GM04503 (cell line): ENCODE measurements at places on chromosomes 6 and 20.
A peak's percentile ranks its signal among the peaks of the same experiment; 100 is the strongest.

GRCh38 chr6:105550955-105551620 lies 148.2 kb upstream of the PREP start:
- DNase-seq, result no peak

DNA sequence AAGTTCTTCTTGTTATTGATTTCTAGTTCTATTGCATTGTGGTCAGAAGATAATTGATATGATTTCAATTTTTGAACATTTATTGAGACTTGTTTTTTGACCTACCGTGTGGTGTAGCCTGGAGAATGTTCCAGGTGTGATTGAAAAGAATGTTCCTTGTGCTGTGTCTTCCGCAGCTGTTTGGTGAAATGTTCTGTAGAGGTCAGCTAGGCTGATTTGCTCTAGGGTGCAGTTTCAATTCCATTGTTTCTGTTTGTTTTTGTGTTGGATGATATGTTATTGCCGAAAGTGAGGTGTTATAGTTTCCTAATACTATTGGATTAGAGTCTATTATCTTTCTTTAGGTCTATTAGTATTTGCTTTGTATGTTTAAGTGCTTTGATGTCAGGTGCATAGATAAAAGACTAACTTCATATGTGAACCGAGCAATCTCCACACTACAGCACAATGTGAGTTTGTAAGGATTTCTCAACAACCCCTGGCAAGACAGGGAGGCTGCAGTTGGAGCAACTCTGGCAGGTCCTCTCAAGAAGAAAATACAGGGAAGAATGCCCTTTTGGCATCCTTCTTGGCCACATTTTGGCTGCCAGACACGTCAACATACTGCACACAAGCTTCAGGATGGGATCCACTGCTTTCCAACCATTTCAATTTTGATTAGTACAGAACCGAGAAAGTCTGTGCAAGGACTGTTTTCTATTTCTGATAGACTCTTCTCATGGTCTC lies 320.7 kb downstream of the RNF144B start:
- no peak for DNase-seq

- no peak for DNase-seq
Observed at GRCh38 chr20:50471231-50471630, 39.0 kb upstream of the PTPN1 start.

GRCh38 chr20:2701671-2702081 lies 9.1 kb downstream of the EBF4 start:
- no peak for DNase-seq

- DNase-seq, result peak; percentile 19
Observed at GRCh38 chr6:82248273-82248735, 760 bp upstream of the IBTK start.

GRCh38 chr20:13715171-13715570 lies 69.5 kb downstream of the ESF1 start:
- no peak for DNase-seq

DNA sequence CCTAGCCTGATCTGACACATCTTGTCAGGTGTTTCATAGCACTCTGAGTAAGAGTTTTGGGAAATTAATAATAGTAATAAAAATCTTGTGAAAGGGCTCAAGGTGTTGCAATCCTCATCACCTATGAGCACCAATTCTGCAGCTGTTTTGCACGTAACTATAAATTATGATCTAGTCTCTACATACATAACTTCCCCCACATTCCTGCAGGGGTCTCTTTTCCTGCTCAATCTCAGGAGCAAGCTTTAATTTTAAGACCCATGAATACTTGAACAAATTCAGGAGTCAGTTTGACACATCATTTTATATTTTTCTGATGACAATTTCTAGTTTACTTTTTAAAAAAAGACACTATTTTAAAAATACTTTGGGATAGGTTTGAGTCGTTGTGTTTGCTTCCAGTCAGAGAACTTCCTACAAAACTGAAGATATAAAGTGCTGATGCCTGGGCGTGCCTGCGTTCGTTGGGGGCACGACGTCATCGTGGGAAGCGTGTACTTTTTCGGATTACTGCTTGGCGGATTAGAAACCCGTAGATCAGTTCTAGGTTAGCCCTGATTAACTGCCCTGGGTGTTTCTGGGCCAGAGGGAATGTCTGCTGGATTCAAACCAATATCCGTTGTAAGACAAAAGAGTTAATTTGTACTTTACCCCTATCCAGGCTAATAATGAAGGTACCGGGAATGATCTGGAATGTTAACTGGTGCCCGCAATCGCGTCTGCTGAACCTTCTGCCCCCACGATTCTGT lies 1.0 kb upstream of the E2F3 start:
- DNase-seq, result no peak

GRCh38 chr6:76465410-76465809 lies 392.9 kb upstream of the IMPG1 start:
- no peak for DNase-seq

DNA sequence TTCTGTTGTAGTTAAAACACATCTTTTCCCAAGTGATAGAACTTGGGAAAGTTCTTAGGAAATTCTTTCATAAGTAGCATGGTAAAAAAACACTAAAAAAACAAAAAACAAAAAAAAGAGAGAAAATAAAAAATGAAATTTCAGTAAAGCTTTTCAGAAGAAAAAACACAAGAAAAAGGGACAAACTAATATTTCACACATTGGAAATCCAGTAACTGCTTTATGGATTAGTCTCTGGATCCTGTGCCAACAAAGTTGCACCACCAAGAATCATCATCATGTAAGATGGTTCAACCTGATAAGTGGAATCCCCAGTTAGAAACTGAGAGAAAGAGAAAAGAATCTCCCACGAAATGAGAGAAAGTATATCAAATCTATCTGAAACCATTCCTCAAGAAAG lies 144.2 kb downstream of the GMDS start:
- no peak for DNase-seq

DNA sequence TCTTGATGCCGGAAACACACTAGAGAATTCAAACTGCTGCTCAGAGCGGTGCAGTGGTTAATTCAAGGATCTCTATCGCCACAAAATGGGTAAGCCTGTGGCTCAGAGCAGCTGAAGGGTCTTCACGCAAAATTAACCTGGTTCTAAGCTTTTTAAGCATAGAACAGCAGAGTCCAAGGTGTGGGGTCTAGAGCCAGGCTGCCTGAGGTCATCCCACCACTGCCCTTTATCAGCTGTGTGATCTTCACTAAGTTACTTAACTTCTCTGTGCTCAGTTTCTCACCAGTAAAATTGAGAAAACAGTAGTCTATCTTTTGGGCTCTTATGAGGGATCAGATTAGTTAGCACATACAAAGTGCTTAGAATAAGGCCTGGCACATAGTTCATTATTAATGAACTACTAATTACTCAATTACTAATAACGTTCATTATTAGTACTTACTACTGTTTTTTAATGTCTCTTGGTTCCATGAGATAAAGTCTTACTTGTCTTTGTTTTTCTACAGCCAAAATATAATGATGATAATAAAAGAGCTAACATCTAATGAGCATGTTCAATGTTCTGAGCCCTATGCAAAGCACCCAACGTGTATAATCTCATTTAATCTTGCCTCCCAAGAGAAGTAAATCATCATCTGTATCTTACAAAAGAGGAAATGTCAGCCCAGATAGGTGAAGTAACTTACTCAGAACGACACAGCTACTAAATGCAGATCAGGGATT lies 92.9 kb downstream of the NFATC2 start:
- no peak for DNase-seq

- DNase-seq, result no peak
Observed at GRCh38 chr6:134482593-134483270, 164.8 kb upstream of the SGK1 start.
